Activated CD8-positive, alpha-beta T cell treated with anti-CD3 and anti-CD28 coated beads for 36 hours (primary cell): ENCODE measurements at places on chromosomes 6 and 20.

DNA sequence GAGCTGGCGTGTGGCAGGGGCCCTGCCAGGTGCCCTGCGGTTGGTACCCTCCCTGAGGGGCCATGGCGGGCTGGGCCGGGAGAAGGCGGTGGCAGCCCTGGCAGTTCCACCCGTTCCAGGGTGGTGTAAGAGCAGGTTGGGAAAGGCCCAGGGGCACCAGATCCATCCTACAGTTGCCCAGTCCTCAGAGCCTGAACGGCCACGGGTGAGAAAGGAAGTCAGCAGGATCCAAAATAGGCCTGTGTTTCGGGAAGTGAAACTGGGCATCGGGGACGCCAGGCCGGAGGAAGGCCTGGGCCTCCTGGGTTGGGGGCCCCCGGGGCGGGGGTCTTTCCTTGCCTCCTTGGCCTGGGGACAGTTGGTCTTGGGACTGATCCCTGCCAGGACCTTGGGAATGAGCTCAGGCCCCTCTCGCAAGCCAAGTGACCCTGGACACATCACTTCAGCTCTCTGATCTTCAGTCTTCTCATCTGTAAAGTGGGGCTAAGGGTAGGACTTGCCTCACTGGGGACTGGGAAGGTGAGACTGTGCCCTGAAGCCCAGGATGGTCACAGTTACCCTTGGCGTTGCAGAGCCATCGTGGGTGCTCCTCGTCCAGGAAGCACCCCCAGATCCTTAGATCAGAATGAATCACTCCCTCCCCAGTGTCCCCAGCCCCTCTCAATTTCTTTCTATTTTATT is 18.1 kb upstream of the NOL4L start:
- DNase-seq, result no peak
- H3K36me3 ChIP-seq, result no peaks in the 10 kb centered on the region
- H3K27me3 ChIP-seq, result no peaks in the 10 kb centered on the region
- no peak overlapping the region for H3K27ac ChIP-seq
- H3K4me3 ChIP-seq, result no peak overlapping the region

DNA sequence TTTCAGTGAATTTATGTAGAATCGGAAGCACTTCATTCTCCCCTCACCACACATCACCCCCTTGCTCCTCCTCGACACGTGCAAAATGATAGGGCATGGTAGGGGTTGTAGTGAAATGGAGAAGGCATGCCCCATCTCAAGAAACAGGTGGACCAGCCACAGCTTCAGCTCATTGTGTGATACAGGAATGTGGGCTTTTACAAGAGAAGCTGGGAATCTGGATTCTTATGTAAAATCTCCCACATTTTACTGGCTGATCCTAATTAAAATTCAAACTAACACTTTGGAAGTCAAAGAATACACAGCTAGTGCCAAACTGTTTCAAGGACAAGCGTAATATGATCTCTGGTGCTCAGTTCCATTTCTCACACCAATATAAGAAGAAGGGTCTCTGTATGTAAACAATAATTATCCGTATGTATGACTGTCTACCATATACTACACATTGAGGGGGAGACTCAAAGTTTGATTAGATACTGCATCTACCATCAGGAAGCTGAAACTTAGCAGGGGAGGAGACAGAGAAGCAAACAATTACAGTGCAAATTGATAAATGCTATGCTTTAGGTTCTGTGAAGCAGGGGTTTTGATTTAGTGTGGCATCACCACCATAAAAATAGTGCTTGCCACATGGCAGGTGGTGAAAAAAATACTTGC is 24.3 kb upstream of the KIAA0408 start:
- H3K4me3 ChIP-seq, result peak overlapping the region; percentile 40
- H3K27ac ChIP-seq, result peak overlapping the region; percentile 83
- H3K27me3 ChIP-seq, result peaks cover 4% of the 10 kb centered on the region
- peaks cover 31% of the 10 kb centered on the region for H3K4me1 ChIP-seq

DNA sequence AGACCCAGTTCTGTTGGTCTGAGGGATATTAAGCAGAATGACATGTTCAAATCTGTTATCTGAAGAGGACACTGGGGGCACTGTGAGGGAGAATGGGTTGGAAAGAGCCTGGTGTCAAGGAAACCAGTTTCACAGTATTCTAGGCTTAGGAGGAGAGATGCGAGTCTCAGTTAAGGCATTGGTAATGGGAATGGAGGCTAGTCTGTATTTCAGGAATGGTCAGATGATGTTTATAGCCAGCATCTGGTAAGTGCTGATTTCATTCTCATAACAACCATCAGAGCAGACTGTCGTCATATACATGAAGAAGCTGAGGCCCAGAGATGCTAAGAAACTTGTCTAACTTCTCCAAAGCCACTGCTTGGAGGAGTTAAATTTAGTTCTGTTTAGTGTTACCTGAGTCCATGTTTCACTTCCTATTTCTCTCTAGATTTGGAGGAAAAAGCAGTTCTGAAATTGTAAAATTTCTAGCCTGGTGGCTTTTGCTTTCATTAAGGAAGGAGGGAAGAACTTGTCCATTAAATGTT is 242.0 kb downstream of the ARID1B start:
- no peaks in the 10 kb centered on the region for H3K27me3 ChIP-seq
- H3K36me3 ChIP-seq, result peaks cover 2% of the 10 kb centered on the region
- peaks cover 42% of the 10 kb centered on the region for H3K4me1 ChIP-seq
- DNase-seq, result no peak
- peak overlapping the region; percentile 93 for H3K4me3 ChIP-seq

GRCh38 chr6:132251711-132252110 is 149.6 kb downstream of the MOXD1 start:
- H3K27me3 ChIP-seq, result peaks cover 16% of the 10 kb centered on the region
- no peak overlapping the region for H3K4me3 ChIP-seq
- DNase-seq, result no peak
- no peak overlapping the region for H3K27ac ChIP-seq
- no peaks in the 10 kb centered on the region for H3K4me1 ChIP-seq

DNA sequence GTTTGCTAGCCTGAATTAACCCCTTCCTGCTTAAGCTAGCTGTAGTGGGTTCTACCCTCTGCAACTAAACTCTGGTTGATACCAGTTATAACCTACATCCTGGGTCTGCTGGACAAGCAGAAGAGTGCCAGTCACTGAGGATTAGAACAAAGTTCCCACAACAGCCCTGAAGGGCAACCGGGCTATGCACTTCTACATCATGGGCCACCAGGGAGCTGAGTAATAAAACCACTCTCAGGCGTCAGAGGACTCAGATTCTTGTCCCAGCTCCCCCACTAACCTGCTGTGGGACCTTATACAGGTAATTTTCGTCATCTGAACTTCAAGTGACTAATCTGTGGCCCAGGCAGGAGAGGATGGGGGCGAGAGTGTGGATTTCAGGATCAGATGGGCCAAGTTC is 56.8 kb downstream of the EYA2 start:
- H3K4me1 ChIP-seq, result no peaks in the 10 kb centered on the region
- no peak overlapping the region for H3K27ac ChIP-seq
- no peaks in the 10 kb centered on the region for H3K36me3 ChIP-seq
- peaks cover 5% of the 10 kb centered on the region for H3K27me3 ChIP-seq

- H3K27ac ChIP-seq, result no peak overlapping the region
- no peaks in the 10 kb centered on the region for H3K4me1 ChIP-seq
- DNase-seq, result no peak
- no peaks in the 10 kb centered on the region for H3K36me3 ChIP-seq
Observed at GRCh38 chr6:76703786-76704185, 631.3 kb upstream of the IMPG1 start.

DNA sequence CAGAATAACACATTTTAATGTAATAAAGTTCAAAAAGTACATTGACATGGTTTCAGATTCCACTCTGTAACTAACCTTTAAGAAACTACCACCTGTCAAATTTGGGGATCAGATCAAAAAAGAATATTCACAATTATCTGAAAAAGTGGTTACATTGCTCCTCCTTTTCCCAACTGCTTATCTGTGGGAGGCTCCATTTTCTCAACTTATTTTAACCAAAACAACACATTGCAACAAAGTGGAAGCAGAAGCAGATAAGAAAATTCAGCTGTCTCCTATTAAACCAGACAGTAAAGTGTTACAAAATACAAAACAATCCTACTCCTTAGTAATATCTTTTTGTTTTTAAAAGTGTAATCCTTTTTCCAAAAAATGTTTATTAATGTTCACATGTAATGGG is 61.4 kb downstream of the PDSS2 start:
- H3K36me3 ChIP-seq, result peaks cover 53% of the 10 kb centered on the region
- no peak for DNase-seq
- H3K27me3 ChIP-seq, result no peaks in the 10 kb centered on the region
- H3K4me3 ChIP-seq, result no peak overlapping the region
- H3K27ac ChIP-seq, result no peak overlapping the region
- no peaks in the 10 kb centered on the region for H3K4me1 ChIP-seq

DNA sequence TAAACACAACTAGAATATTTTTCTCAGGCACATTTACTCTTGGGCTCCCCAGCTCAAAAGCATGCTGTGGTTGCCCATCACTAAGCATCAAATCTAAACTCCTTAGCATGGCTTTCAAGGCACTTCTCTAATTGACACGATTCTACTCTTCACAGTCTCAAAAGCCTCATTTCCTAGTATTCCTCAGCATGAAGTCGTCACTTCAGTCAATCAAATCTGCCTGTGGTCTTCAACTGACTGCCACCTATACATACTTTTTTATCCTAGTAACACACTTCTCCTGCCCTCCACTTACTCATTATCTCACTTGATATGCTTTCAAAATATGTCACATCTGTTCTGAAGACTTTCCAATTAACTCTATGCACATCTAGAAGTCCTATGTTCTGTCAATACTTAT is 110.3 kb downstream of the TBC1D32 start:
- no peak overlapping the region for H3K27ac ChIP-seq
- peaks cover 17% of the 10 kb centered on the region for H3K36me3 ChIP-seq
- no peak overlapping the region for H3K4me3 ChIP-seq

DNA sequence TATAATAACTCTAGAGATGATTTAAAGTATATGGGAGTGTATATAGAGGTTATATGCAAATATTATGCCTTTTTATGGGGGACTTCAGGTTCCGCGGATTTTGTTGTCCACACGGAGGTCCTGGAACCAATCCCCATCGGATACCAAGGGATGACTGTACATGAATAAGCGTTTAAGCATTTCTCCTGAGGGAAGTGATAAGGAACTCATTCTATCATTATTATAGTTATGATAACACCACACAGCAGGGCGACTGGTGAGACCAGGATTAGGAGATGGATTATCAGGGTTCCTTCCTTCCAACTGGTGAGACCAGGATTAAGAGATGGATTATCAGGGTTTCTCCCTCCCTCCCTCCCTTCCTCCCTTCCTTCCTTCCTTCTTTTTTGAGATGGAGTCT is 6.6 kb downstream of the ECI2 start:
- no peak overlapping the region for H3K27ac ChIP-seq
- DNase-seq, result no peak
- peaks cover 29% of the 10 kb centered on the region for H3K4me1 ChIP-seq
- H3K36me3 ChIP-seq, result peaks cover 59% of the 10 kb centered on the region

- peaks cover 2% of the 10 kb centered on the region for H3K36me3 ChIP-seq
- H3K4me3 ChIP-seq, result no peak overlapping the region
- DNase-seq, result peak; percentile 8
- no peak overlapping the region for H3K27ac ChIP-seq
- peaks cover 3% of the 10 kb centered on the region for H3K4me1 ChIP-seq
- H3K27me3 ChIP-seq, result peaks cover 26% of the 10 kb centered on the region
Observed at GRCh38 chr6:72182337-72183246, 296.2 kb downstream of the RIMS1 start.

GRCh38 chr6:17281100-17281496 is at the start of gene RBM24:
Gene RBM24 (plus strand): TSS chr6:17281361. CDS start chr6:17281582, 221 bp downstream.
- peaks cover 8% of the 10 kb centered on the region for H3K4me1 ChIP-seq
- H3K36me3 ChIP-seq, result no peaks in the 10 kb centered on the region
- H3K4me3 ChIP-seq, result peak within 1 kb of the TSS; percentile 53
- H3K27ac ChIP-seq, result no peak within 1 kb of the TSS
- H3K27me3 ChIP-seq, result peaks cover 54% of the 10 kb centered on the region

- H3K27ac ChIP-seq, result no peak overlapping the region
- no peaks in the 10 kb centered on the region for H3K27me3 ChIP-seq
- peaks cover 11% of the 10 kb centered on the region for H3K36me3 ChIP-seq
- peaks cover 41% of the 10 kb centered on the region for H3K4me1 ChIP-seq
Observed at GRCh38 chr6:106631346-106631745, 2.0 kb downstream of the QRSL1 start.

DNA sequence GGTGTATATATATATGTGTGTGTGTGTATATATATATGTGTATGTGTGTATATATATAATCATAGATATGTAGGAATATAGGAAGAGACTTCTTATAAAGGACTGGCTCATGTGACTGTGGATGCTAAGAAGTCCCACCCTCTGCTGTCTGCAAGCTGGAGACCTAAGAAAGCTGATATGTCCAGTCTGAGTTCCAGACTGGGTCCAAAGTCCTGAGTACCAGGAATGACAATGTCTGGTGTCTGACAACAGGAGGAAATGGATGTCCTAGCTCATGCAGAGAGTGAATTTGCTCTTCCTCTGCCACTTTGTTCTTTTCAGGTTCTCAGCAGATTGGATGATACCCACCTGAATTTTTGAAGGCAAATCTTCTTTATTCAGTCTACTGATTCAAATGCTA is 7.1 kb downstream of the ALDH5A1 start:
- no peak overlapping the region for H3K4me3 ChIP-seq
- H3K27me3 ChIP-seq, result no peaks in the 10 kb centered on the region
- H3K27ac ChIP-seq, result no peak overlapping the region
- no peak for DNase-seq
- H3K4me1 ChIP-seq, result peaks cover 16% of the 10 kb centered on the region
